ENCODE measurements at places on chromosomes 1 and 21. TPM values are rescaled to one million over a fixed set of nuclear protein-coding genes. Genes with fewer than 3 reads are reported as not detected.

Gene LMOD1
- not detected for total RNA-seq

- DNase-seq, result no peak
Measured at GRCh38 chr1:41714638-41715389, 203.9 kb downstream of the HIVEP3 start.

Gene ANGPTL1
- not detected for total RNA-seq

- DNase-seq, result peak; percentile 32
Measured at GRCh38 chr1:40344597-40344996, 27.5 kb upstream of the COL9A2 start.

Gene TSPEAR
- total RNA-seq, result not detected

DNA sequence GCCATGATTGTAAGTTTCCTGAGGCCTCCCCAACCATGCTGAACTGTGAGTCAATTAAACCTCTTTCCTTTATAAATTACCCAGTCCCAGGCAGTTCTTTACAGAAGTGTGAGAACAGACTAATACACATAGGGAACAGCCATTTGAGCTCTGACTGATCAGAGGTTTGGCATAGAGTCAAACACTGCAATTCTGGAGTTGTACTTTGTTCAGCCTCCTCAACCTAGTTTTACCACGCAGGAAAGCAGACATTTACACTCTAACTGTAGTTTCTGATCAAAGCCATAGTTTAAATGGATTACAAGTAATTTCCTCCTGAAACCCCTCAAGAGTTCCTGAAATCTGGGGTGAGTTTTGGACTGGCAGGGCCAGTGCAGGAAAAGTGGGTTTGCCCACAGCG is 218.2 kb downstream of the TNR start:
- no peak for DNase-seq

Gene ZSWIM5
- total RNA-seq, result 3.3 TPM

Gene FOXD2
- total RNA-seq, result 0.59 TPM

- no peak for DNase-seq
Measured at GRCh38 chr1:108584428-108584856, 24.5 kb downstream of the EEIG2 start.

DNA sequence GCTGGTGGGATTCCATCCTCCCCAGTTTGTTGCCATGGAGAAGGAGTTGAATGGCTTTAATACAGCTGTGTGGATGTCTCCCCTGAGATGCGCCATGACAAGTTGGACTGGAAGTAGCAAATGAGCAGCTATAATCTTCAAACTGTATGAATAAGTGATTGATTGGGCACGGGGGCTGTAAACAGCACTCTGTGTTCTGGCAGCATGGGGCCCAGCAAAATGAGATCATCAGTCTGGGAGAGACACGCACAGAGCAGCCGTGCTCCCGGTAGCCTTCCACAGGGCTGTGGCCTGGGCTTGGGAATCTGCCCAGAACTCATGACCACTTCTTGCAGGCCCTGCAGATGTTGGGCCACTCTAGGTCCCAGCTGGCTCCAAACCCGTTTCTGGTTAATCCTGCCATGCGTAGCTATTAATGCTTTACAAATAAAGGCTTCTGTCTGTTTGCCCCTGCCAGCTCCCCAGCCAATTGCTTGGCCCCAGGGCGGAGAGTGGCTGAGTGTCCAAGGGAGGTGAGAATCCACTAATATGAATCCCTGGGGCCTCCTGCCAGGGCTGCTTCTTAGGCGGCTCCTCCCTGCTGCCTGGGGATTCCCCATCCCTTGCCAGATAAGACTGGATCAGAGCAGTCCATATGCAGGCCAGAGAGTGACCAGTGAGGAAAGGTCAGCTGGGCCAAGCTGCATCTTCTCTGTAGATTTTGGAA is 642.9 kb downstream of the AJAP1 start:
- no peak for DNase-seq

Gene VSIG8
- total RNA-seq, result not detected

DNA sequence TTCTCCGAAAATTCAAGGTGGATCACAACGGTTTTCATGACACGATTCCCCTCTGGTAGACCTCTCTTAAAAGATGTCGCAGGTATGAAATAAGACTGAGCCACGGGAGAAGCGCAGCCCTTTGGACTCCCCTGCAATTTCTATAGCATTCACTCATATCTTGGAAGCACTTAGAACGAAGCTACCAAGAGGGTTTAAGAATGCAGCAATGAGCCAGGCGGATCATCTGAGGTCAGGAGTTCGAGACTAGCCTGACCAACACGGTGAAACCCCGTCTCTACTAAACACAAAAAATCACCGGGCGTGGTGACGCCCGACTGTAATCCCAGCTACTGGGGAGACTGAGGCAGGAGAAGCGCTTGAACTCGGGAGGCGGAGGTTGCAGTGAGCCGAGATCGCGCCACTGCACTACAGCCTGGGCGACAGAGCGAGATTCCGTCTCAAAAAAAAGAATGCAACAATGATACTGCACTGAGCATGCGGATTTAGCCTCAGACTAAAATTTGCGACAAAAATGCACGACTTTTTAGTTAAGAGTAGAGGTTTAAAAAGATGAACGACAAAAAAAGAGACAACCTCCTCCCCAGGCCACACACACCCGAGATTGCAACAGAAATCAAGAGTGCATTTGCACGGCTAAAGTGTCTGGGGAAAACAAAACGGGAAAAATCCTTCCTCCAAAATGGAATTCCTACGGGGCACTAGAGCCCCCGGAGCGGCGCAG is 743 bp downstream of the TOMM20 start:
- no peak for DNase-seq

Data from naive thymus-derived CD4-positive, alpha-beta T cell (primary cell).